ENCODE measurements at places on chromosomes 5 and 9.

GRCh38 chr5:131491749-131492148, 143.3 kb downstream of the RAPGEF6 start:
- DNase-seq, result no peak

GRCh38 chr9:127051881-127052595, 70.4 kb downstream of the ANGPTL2 start:
- no peak for DNase-seq

- no peak for DNase-seq
These were observed 6.9 kb upstream of the ABCA1 start for GRCh38 chr9:104934691-104935500.

- peak; percentile 37 for DNase-seq
These were observed 139.2 kb upstream of the PALM2AKAP2 start for GRCh38 chr9:109640580-109641371.

DNA sequence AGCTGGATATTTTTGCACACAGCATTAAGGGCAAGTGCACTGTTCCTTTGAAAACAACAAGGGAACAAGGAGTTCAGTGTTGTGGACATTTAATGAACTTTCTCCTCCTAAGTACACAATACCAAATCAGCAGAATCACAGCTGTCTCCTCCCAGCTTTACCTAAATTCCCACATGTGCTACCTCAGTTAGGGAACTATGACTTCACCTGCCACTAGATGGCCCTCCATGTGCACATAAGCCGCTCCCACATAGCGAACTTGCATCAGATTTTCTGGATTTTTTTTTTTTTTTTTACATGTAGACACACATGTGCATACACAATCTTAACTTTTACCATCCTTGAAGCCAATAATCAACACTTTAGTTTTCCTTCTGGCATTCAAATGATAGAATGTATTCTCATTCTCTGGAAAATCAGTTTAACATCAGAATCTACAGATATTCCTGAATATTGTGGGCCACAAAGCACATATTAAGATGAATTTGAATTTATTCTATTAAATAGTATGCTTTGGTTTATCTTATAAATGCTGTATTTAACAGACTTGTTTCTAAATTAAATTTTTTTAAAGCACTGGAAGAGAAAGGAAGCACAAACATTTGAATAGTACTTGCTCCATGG, 123.6 kb downstream of the PALM2AKAP2 start:
- peak; percentile 80 for DNase-seq

DNA sequence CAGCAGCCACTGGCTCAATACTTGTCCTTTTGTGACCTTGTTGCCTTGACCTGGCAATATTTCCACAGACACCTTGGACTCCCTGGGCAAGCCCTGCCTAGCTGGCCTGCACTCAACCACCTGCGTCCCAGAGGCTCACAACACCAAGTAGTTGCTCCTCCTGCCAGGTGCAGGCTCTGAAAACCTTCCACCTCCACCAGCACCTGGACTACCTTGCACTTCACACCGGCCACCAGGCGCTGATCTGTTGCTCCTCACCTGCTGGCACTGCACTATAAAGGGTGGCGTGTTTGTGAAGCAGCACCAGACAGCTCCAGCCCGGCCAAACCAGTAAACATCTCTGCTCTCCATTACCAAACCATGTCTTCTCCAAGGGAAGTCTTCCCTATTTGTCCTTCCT, 997.7 kb downstream of the PTPRD start:
- peak; percentile 9 for DNase-seq
